ENCODE measurements at places on chromosomes 7 and 10.

DNA sequence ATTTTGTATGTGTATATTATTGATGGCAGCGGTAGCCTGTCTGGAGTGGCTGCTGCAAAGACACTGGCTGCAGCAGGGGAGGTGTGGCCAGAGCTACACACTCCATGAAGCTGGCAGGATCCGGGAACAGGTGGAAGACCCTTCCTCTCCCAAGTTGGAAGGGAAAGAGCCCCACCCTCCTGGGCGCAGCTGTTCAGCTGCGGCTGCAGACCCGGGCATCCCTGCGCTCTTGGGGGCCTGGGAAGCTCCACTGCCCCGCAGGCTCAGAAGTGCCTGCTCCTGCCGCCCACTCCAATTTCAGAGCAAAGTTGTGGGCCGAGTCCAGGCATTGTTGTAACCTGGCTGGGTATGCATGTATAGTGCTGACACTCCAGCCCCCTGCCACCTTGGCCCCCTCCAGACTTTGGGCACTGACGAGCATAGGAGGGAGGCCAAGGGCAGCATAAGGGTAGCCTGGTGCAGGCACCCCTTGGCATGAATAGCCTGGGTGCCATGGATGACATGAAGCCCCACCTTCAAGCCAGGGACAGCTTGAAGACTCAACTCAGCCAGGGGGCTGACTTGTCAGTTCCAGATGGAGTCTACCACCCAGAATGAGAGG is 90.7 kb upstream of the TMEM168 start:
- no peak for DNase-seq

DNA sequence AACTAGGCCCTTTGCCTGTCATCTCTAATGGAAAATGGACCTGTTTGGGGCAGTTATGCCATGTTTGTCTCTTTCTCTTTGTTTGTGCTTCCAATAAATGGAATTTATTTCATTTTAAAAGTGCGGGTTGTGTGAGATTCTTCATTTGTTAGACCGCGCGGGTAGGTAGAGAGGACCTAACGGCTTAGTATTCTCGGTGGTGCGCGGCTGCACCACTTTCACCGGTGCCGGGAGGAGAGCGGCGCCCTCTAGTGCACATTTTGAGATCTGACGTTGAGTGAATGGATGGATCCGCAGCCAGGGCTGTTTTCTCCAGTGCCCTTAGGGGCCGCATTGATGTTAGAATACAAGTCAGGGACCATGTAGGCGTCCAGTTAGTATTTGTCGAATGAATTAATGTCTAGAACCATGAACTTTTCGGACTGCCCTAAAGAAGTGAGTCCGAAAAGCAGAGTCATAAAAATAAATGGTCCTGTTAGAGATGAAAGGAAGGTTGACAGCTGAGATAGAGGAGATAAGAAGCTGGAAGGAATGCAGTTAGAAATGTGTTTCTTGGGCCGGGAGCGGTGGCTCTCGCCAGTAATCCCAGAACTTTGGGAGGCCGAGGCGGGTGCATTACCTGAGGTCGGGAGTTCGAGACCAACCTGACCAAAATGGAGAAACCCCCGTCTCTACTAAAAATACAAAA is 29.3 kb upstream of the GIMAP8 start:
- DNase-seq = peak; percentile 86

DNA sequence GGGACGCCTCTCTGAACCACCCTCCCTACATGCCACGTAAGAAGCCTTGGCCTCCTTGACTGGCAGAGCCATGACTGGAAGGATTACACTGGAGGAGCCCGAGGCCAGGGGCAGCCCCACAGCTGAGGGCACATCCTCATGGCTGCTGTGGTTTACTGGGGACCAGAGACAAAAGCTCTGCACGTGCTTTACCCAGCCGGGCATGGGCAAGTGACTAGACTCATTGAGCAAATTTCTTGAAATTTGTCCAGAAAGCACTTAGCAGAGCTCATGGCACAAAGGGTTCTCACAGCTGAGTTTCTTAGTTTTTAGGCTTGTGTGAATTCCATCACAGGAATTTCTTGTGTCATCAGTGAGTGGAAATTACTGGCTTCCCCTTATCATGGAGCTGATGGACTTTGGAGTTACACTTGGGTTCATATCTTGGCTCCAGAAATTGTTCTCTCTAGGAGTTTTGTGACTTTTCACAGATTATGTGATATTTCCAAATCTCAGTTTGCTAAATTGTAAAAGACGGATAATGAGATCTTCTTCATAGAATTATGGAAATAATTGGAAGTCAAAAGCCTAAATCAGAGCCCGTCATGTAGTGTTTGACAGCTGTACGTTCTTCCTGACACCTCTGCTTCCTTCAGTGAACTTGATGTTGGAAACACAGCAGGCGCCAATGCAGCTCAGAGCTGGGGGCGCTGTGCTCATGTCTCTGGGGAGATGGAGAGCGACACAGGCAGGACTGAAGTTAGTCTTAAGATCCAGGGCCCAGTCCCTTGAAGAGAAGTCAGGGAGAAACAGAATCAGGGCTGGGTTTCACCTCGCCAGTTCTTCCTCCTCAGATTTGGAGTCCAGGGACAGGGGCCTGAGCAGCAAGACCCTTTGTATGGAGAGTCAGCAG is 47.7 kb upstream of the MGAM2 start:
- DNase-seq = peak; percentile 7

GRCh38 chr10:101453318-101453717 is 99.4 kb downstream of the BTRC start:
- no peak for DNase-seq
